ENCODE measurements at places on chromosomes 12 and 14.

DNA sequence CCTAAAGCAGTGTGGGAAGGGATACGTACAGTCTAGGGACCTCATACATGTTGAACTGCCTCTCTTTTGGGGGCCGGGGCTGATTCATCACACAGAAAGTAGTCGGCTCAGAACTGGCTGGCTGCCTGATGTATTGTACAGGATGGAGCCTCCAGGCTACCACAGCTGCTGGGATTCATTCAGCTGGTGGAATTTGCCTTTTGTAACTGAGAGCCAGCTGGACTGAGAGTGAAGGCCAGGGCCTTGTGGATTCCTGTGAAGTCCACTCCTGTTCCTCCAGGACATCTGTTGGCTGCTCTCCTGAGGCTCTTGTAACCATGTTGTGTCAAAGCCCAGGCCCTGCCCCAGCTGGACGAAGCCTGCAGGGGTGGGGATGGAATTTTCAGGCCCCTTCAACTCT lies 116.3 kb upstream of the PRICKLE1 start:
- no peak for DNase-seq

GRCh38 chr14:55965851-55966250 lies 152.4 kb upstream of the PELI2 start:
- no peak for DNase-seq

- peak; percentile 85 for DNase-seq
Observed at GRCh38 chr12:4272424-4273272, 914 bp upstream of the CCND2 start.

DNA sequence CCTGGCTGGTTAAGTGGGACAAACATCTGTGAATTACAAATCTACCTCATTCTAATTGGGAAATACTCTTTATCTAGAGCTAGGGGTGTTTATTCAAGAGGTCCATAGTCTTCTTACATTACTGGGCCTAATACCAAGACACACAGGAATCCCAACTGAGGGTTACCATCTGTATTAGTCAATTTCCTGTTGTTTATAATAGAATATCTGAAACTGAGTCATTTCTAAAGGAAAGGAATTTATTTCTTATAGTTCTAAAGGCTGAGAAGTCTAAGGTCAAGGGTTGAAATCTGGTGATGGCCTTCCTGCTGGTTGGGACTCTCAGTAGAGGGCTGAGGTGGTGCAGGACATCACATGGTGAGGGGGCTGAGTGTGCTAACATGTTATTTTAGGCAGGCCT lies 36.0 kb downstream of the RTRAF start:
- DNase-seq = no peak

DNA sequence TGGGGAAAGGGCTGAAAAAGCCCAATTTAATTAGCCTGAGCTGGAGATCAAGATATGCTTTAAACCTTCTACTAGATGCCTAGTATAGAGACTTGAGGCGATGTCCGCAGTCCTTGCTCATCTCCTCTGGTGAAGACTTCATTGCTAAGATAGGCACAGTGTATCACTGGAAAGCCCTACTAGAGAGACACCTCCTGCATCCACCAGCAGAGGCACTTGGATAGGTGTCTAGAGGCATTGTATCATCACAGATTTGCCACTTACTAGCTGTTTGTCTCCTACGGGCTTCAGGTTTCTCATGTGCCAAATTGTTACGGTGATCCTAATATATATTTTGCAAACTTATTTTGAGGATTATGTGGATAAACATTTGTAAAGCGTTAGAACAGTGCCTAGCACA lies 1048.5 kb downstream of the GALC start:
- DNase-seq = no peak

- no peak for DNase-seq
Observed at GRCh38 chr12:2402073-2402579, 349.3 kb downstream of the CACNA1C start.

DNA sequence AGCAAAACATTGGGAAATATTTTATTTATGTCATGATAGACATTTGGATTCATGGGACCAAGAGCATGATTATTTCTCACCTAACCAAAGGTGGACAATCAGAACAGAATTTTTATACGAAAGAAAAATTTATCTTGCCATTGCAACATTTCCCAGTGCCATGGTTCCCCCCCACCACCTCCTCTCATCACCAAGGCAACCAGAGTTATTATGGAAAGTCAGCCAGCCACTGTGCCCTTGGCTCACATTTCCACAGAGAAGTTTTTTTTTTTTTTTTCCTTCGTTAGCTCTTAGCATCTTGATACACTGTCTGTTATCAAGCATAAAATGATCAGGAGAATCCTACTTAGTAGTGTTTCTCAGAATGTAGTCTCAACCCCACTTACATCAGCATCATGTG lies 176.4 kb upstream of the TMTC1 start:
- DNase-seq = no peak

GRCh38 chr12:126608607-126609175 lies 1543.5 kb downstream of the AACS start:
- DNase-seq = no peak

GRCh38 chr12:16984484-16984883 lies 378.5 kb upstream of the LMO3 start:
- DNase-seq = no peak

DNA sequence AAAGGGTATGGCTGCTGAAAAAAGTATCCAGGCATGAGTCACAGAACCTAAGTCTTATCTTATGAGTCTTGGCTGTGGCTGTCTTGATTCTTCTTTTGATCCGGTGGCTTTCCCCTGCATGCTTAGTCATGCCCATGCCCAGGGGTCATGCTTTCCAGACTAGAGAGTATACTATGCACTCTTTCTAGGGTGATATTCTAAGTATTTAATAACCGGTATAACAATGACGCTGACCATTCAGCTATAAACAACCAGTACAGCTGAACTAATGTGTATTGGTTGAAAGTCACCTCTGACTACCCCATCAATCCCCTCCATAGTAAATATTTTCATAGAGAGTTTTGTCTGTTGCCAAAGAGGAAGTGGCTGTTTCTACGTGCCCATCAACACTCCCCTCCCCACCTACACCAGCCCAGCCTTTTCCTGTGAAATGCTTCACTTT lies 34.7 kb upstream of the NRXN3 start:
- no peak for DNase-seq

DNA sequence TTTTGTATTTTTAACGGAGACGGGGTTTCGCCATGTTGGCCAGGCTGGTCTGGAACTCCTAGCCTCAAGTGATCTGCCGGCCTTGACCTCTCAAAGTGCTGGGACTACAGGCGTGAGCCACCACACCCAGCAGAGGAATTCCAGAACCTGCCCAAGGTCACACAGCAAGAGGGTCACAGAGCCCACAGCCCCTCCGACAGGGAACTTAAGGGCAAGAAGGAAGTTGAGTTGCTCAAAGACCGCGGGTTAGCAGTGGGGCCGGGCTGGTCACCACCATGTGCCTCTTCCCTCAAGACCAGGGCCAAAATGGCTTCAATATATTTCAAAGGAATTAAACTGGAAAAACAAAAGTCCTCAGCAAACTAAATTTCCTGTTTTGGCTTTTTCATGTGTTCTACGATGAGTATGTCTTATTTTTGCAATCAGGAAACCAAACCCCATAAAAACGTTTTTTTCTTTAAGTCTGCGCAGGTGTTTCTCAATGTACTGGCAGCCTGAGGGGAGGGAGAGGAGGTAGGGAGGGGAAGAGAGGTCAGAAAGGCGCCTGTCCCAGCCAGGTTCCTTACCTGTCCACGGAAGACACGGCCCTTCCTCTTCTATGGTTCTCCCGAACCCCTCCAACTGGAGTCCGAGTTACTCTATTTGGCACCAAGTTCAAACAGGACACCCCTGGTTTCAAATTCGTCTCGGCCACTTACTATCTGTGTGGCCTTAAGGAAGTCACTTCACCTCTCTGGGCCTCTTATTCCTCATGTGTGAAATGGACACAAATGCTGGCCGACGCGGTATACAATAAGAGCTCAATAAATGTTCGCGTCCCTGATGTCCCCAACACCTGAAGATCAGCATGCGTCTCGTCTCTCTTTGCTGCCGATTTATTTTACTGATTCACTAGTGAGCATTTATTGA lies 778 bp downstream of the SLC8B1 start:
- no peak for DNase-seq

DNA sequence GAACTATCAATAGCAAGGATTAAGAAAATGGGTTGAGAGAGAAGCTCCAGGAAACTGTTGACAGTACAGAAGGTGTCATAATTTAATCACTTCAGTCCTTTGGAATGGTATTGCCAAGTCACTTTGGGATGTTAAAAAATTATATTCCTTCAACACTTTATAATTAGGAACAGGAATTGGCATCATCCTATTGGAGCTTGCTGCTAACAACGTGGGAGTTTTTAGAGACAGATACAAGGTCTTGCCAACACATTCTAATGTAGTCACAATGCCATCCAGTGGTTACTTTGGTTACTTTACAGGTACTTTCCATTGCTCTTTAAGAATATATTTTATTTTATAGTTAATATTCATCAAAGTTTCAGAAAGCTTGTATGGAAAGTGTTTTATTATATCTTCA lies 310.1 kb downstream of the SYT1 start:
- no peak for DNase-seq

DNA sequence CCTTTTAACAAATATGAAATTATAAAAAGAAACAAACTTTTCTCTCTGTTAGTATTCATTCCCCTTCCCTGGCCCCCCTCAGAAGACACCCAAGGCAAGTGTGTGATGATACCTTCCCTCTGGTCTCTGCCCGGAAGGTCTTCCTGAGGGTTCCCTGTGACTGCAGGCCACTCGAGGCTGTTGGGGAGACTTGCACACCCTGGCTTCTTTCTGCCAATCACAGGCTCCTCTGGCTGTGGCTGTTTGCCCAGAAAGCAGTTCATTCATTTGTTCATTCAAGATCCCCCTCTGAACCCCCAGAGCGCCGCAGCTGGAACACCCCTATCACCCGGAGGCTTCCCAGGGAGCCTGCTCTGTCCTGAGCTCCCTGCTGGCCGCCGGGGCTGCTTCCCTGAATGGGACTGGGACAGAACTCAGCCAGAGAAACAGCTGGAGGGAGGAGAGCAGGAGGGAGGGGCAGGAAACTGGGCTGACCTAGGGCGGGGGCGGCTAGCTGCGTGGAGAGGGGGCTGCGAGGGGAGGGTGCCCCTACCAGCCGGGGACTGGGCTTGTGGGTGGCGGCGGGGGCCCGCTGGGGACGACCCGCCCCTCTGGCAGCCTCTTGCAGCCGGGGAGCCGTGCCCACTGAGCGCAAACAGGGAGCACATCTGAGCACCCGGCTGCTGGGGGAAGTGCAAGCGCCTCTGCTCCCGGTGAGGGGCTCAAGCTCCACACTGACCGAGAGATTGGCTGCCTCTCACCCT lies at the start of gene CMKLR1:
CMKLR1 (minus strand) TSS at position 397 of the 743 bp plus-strand sequence. CDS start 45,720 bp downstream, outside the sequence.
- peak; percentile 69 for DNase-seq

All from H9 (cell line).